WTC11 (cell line): ENCODE measurements at places on chromosomes 4 and X. TPM values are rescaled to one million over a fixed set of nuclear protein-coding genes. Genes with fewer than 3 reads are reported as not detected.

DNA sequence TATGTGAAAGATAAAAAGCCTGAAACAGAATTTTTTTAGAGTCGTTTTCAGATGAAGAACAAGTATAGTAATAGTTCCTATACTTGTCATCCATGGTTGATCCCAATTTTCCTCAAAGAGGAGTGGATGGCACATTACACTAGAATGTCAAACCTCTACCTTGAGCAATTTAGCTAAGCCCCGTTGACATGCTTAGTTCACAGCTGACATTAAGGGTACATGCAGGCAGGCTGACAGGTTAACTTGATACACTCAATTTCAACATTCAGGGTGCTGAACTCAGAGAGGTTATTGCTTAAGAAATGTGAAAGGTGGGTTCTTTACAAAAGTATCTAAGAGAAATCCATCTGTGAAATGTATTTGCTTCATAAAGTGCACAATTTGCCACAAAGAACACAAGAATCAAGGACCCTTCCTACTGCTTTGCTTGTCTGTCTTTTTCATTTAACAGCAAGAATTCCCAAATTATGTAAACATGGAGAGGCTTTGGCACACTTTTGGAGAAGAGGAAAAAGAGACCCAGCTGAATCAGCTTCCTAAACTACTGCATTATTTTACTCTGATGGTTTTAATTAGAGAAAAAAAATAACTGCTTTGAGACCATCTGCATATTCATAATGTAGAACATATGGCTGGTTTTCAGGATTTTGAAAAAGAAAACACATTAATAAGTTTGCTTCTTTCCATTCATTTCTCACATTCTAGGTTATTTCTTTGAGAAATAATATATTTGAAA lies 122.5 kb upstream of the DDIT4L start:
- no peak for DNase-seq

GRCh38 chr4:16758816-16759215 lies 139.6 kb downstream of the LDB2 start:
- DNase-seq = no peak

DNA sequence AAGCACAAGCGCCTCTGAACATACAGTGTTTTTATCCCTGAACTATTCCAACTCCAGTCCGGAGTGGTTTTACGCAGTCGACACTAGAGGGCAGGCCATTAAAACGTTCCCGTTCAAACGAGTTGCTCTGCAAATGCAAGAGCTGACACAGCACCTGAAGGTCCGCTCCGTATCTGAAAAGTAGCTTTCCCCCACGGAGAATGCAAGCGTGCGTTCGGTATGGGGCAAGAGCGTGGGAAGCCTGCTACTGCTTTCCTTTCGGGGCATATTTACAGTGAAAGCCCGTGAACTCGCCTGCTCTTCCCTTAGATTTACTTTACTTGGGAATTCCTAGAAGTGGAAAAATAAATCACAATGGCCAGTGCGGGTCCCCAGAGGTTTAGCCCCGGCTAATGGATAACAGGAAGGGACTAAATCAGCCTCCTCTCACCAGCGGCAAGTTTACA lies 190.8 kb downstream of the TSPAN5 start:
- DNase-seq = peak; percentile 73

- DNase-seq = no peak
Observed at GRCh38 chrX:22186165-22186564, 86.5 kb upstream of the CBLL2 start.

DNA sequence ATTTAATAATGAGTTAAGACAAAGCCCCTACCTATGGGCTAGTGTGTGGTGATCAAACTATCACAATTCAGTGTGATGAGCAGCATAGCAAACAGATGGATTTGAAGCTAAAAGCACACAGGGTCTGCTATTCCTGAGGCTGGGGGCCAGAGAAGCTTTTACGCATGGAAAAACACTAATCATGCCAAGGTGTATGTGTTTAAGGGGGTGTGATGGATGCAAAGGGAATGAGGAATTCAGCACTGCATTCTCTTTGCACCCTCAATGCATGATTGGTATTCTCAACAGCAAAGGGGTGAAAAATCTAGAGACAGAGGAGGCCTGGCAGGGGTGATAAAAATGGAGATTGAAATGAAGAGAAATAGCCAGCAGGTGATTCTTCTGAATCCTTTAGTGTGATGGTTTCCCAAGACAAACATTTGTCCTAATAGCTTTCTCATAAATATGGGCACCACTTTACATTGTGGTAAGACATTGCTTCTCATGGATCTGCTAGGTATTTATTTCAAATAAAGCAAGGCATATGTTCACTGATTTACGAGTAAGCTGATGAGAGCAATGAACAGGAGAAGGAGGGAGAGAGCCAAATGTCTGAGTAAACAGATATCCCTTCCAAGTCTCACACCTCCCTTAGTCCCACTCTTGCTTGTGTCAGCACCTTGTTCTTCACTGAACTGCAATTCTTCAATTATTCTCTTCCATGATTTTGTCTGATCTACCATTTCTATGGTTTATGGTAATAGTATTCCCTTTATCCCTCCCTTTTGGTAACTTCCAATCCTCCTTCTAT lies 15.7 kb downstream of the C1QTNF7 start:
- DNase-seq = no peak

GRCh38 chrX:133980406-133980805 lies 5.0 kb downstream of the GPC3 start:
- no peak for DNase-seq

GRCh38 chr4:183098019-183098722 lies 886 bp upstream of the WWC2 start:
- peak; percentile 52 for DNase-seq

DNA sequence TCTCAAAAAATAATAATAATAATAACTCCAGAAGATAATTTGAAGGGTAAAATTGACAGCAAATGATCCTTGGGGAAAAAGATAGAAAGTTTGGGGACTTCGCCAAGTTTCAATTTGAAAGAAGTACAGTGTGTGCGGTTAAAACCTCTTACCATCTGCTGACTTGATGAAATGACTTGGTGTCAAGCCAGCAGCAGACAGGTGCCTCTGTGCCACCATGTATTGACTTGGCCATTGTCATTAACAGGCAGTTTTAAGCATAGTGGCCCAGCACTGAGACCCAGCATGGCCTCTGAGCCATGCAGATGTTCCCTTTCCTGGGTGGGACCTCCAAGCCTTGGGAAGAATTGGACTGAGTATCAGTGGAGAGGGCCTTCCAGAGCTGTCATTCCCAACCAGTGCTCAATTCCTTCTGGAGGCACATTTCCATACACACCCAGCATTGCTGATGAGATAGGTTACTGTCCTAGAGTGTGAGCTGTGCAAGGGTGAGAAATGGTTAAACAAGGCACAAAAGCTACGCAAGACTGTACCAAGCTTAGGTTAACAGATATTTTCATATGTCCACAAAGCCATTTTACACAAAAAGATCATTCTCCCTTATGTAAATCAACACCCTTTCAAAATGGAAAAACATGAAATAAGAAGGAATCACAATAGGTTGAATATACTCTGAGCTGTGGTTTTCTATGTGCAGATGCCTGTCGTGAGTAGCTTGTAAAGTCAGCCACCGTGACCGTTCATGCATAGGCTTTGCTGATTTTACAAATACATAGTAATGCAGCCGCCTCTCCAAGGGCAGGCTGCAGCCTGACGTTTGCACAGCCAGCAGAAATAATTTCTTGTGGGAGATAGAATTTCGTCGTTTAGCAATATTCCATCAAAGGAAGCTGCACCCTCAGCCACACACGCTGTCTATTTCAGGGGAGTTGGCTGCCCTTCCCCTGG lies 59.4 kb upstream of the FBXW7 start:
- no peak for DNase-seq

Gene SPANXA1
- not detected in 3 replicates for total RNA-seq

Gene TCEAL5
- total RNA-seq = 3.5 to 5.6 TPM (median 5.3 TPM) in 3 replicates

Gene PLS3
- total RNA-seq = 82.2 to 96.7 TPM (median 83.8 TPM) in 3 replicates
